ENCODE measurements at places on chromosomes 6 and 20.

- DNase-seq: no peak
These were observed 8.4 kb downstream of the CCDC167 start for GRCh38 chr6:37491171-37491829.

GRCh38 chr6:110874880-110875547 lies 429 bp downstream of the AMD1 start:
- peak; percentile 52 for DNase-seq

- no peak for DNase-seq
These were observed 65.8 kb downstream of the EPB41L2 start for GRCh38 chr6:130997061-130997753.

DNA sequence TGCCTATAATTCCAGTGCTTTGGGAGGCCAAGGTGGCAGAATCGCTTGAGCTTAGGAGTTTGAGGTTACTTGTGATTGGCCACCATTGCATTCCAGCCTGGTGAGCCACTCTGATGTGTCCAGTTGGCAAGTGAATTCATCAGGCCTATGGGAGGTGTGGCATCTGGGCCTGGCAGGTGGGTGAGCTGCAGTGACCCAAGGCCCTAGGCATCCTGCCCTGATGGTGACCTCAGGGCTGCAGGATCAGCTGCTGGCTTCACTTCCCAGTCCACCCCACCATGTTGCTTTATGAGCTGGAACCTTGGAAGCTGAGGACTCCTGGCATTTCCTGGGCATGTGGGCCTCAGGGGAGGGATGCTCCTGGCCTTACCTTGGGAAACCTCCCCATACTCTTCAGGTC lies 20.5 kb downstream of the RSPH9 start:
- no peak for DNase-seq

DNA sequence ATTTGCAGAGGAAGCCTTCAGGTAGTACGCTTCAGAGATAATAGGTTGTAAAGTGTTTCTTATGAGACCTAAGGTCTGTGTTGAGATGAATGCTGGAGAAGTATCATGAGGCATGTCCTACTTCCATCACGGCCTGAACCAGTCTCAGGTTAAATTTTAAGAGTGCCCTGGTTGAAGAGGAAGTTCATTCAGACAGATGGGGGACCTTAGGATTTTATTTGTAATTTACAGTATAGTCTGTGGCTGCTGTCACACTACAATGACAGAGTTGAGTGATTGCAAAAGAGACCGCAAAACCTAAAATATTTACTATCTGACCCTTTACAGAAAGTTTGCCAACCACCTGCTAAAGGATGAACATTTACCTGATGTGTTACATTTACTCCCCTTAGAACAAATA lies 70.9 kb downstream of the UST start:
- DNase-seq: no peak

- DNase-seq: no peak
These were observed 105.9 kb downstream of the LY86 start for GRCh38 chr6:6694368-6694780.

- DNase-seq: no peak
These were observed 10.7 kb upstream of the IPCEF1 start for GRCh38 chr6:154367336-154367735.

GRCh38 chr6:148878683-148879082 lies 131.9 kb downstream of the UST start:
- no peak for DNase-seq

GRCh38 chr6:36660771-36661471 lies 17.6 kb upstream of the CDKN1A start:
- no peak for DNase-seq

GRCh38 chr6:36651659-36652379 lies 26.7 kb upstream of the CDKN1A start:
- no peak for DNase-seq

DNA sequence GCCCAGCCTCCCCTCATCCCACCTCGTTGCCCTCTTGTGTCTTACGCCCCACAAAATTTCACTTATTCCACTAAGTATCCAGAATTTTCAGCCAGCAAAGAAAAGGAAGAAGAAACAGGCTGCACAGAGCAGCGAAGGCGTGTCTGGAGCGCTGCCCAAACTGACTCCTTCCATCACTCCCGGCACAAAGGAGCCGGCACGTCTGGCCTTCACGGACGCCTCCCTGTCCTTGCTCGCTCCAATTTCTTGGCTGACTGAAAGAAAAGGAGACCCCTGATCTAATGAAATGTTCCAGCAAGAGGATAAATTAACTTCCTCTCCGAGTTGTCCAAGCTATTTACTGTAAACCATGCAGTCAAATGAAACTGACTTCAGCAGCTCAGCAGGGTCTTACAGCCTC lies 152.3 kb upstream of the CDH4 start:
- no peak for DNase-seq

- DNase-seq: no peak
These were observed 200.0 kb downstream of the ADGRG6 start for GRCh38 chr6:142501795-142502194.

GRCh38 chr6:111620169-111620568 lies 14.5 kb upstream of the TRAF3IP2 start:
- DNase-seq: no peak

DNA sequence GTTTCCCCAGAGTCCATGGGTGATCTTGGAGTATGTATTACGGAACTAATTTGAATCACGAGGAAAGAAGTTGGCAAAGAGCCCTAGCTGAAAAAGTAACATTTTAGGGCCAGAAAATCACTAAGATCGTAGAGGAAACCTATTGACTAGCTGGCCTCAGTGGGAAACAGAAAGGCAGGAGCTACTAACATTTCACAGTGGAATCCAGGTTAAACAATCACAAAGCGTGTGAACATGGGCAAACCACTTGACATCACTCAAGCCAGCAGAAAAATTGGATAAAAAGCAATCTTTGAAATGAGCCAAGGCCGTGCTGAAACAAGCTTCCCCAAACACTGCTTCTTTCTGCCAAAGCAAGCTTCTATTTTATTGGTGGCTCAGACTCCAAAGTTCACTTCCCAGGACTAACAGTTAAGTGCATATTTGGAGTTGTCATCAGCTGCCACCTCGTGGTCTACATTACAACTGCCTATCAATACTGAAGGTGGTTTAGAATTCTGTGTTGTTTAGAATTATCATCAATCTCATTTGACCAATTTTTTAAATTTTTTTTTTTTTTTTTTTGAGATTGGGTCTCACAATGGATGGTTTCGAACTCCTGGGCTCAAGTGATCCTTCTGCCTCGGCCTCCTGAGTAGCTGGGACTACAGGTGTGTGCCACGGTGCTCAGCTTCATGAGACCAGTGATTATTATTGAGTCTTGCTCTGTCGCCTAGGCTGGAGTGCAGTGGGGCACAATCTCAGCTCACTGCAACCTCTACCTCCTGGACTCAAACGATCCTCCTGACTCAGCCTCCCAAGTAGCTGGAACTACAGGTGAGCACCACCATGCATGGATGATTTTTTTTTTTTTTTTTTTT lies 10.6 kb downstream of the RPS10 start:
- no peak for DNase-seq

DNA sequence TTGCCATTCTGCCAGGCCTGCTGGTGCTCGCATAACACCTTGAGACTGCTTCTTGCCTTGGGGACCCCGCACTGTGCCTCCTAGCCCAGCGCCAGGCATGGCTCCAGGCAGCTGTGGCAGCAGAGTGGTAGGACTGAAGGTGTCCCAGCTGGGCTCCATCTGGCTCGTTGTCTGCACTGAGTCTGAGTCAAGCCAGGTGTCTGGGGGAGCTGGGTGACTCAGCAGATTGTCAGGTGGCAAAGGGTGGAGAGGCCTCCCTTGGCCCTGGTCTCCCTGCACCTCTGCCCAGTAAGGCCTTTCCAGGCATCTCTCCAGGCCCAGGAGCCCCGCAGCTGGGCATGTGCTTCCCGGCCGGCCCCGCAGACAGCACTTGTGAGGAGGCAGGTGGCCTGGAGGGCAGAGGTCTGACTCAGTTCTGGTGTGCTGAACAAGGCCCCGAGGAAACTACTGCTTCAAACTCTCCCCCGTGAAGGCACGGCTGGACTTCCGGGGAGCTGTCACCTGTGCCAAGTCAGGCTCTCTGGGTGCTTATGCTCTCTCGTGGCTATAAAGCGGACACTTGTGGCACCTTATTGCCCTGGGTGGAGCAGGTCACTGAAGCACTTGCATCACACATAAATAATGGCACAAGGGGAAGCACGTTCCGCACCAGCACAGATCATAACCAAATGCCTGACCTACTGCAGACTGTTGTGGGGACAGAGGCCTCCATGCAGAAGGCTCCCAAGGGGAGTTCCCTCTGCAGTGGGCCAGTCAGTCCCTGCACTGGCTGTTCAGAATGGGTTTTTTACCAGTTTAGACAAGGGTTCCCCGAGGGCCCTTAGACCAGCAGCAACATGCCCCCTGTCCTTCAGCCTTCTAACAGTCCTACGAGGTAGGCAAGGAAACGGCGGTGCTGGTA lies 27.5 kb downstream of the FOXC1 start:
- no peak for DNase-seq

- DNase-seq: no peak
These were observed 690.9 kb upstream of the NRSN1 start for GRCh38 chr6:23435126-23435525.

- no peak for DNase-seq
These were observed 262.0 kb downstream of the CDC5L start for GRCh38 chr6:44649365-44650025.

- DNase-seq: no peak
These were observed 29.4 kb downstream of the PHACTR3 start for GRCh38 chr20:59633656-59634251.

DNA sequence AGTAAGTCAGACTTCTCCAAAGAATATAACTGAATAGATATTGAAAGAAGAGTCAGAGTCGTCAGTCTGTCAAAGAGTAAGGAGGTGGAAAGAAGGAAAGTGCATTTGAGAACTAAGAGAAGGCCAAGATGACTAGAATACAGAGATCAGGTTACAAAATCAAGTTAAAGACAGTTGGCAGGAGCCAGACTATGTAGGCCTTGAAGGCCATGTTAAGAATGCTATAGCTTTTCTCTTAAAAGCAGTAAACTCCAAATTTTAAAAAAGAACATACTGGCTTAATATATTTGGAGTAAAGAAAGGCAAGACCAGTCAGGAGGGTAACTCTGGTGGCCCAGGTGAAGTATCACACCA lies 68.8 kb downstream of the IBTK start:
- no peak for DNase-seq

GRCh38 chr6:52779237-52779636 lies 16.0 kb upstream of the GSTA2 start:
- DNase-seq: no peak

DNA sequence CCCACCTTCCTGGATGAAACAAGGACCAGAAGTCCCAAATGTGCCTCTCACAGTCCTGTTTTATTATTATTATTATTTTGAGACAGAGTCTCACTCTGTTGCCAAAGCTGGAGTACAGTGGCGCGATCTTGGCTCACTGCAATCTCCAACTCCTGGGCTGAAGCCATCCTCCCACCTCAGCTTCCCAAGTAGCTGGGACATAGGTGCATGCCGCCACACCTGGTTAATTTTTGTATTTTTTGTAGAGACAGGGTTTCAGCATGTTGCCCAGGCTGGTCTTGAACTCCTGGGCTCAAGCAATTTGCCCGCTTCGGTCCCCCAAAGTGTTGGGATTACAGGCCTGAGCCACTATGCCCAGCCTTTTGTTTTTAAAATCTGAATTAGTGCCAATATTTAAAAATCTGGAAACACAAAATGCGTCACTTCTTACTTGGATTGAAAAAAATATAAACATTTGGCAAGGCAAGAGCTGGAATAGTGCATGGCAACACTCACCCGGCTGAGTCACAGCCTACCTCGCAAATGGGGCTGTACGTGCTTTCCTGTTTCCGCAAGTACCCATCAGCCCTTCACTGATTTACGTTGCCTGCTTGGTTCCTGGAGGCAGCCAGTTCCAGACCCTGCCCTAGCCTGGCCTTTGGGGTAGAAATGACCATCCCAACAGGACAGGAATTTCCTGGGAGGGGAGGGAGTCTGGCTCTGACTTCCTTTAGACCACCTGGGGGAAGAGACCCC lies 6.3 kb downstream of the SDCBP2 start:
- DNase-seq: no peak

- DNase-seq: no peak
These were observed 24.6 kb downstream of the DNAAF9 start for GRCh38 chr20:3382836-3383235.

DNA sequence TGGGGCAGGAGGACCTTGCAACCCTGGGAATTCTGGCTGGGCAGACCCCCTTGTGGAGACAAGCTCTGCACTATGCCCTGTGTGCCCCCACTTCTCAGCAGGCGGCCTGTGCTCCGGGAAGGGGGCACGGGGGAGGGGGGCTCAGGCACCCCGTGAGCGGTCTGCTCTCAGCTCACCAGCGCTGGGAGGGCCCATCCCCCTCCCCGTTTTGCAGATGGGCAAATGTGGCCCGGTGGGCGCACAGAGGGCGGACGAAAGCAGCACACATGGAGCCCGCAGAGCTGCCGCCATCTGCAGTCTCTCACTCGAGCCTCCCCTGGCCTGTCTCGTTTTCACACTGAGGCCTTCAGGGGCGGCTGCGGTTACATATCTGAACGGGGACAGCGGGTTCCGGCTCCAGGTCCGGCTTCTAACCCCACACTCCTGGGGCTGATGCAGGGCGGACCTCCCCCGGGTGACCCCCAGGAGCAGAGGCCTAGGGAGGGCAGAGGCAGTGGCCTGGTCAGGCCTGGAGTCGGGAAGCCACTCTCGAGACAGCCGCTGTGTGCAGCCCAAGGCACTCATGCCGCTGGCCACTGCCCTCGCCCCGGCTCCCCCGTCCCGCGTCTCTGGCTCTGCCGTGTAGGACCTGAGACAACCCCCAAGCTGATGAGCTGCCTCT lies 13.9 kb downstream of the CHRNA4 start:
- no peak for DNase-seq

GRCh38 chr6:53128842-53129241 lies 19.8 kb downstream of the GCM1 start:
- no peak for DNase-seq

DNA sequence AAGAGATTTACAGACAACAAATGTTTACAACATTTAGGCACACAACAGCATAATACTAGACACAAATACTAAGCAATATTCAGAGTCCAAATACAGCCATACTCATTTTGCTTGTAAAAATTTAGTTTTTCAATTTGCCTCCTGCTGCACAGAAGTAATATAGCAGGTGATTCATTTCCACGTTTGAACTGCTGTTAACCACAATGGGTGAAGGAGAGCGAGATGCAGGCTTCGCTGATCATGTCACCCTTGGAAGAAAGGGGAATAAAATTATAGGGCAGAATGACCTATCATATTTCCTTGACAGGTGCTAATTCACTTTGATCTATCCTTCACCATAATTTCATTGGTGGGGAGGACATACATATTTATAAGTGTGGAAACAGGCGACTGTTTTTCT lies 643.8 kb upstream of the AGPAT4 start:
- DNase-seq: no peak

Data from activated naive CD4-positive, alpha-beta T cell treated with Interleukin-2 at 50 U/mL for 16 hours (primary cell).